H7 (cell line): ENCODE measurements at places on chromosomes 6 and 20.

DNA sequence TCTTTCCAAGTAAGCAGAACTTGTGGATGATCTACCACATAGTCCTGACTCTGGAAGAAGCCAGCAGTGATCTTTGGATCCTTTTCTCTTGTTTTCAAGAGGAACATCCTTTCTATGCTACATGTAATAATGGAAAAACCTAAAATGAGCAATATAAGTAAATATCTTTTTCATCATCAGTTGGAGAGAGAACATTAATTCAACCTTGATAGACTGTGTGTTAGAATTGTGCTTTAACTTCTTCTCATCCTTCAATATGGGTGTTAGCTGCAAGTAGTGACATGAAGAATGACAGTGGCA lies 65.6 kb upstream of the IFNGR1 start:
- no peak for DNase-seq

DNA sequence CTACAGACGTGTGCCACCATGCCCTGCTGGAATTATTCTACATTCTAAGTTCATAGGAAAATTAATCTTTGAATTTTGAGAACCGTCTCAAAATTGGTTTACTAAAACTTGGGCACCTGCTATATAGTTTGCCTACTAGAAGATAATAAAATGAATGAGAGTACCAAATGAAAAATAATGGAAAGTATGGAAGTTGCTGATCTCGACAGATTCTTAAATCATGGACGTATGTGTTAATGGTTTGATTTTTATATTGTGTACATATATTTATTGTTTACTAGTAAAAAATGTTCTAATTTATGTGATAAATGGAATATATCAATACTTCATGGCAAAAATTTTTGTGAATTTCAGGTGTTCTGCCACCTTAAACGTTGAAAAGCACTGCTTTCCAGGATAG lies 60.0 kb downstream of the KIZ start:
- no peak for DNase-seq

DNA sequence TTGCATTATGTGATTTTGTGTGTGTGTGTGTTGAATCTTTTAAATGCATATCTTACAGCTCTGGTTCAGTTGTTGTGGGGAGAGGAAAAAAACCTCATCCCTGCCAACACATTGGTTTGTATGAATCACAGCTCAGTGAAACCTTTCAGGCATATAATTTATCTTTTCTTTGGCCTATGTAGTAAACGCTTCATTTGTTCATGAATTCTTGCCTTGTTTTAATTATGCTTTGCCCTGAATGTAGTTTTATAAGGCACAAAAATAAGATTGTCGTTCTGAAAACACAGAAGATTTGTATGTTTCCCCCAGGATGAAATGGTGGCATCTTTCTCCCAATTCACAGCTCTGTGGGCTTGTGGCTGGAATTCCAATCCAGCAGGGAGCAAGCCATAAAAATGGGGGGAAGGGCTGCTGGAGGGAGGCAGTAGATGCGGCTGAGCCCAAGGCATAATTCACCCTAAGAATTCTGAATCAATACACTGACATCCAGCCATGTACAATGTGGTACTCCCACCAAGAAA lies 45.1 kb downstream of the BCAS1 start:
- DNase-seq = peak; percentile 50

DNA sequence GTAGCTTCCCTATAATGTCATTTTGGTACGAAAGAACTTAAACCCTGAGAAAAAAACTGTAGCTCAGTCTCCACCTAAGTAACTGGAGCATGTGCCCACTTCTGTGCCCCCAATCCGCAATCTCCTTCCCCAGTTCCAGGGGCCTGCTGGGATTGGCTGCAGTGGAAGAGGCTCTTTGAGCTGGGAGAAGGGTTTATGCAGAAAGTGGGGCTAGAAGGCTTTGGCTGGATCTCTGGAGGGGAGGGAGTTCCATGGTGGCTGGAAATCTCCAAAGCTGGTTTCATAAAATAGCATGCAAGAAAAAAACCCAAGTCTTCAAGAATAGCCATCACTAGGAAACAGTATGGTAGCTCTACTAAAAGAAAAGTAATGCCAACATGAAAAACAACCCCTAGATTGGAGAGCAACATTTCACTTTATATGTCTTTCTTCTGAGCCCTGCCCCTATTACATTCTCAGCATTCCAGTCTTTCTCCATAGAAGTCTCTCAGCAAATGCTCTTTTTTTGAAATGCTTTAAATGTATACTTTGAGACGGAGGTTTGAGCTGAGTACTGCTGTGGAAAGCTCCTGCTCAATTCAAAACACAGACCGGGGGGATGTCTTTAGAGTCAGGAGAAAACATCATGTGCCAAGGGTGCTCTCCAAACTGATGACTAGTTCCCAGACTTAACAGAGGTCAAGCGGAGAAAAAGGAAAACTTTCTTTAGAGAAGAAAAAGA lies 36.0 kb upstream of the FOXO3 start:
- DNase-seq = peak; percentile 38

- no peak for DNase-seq
These were observed 123.1 kb upstream of the GJE1 start for GRCh38 chr6:142009647-142010046.

GRCh38 chr6:170450916-170451761 lies 102.0 kb downstream of the PSMB1 start:
- DNase-seq = peak; percentile 57

- DNase-seq = no peak
These were observed 259.4 kb downstream of the GJA1 start for GRCh38 chr6:121694801-121695251.

GRCh38 chr6:107536180-107536961 lies 46.5 kb downstream of the SOBP start:
- no peak for DNase-seq

DNA sequence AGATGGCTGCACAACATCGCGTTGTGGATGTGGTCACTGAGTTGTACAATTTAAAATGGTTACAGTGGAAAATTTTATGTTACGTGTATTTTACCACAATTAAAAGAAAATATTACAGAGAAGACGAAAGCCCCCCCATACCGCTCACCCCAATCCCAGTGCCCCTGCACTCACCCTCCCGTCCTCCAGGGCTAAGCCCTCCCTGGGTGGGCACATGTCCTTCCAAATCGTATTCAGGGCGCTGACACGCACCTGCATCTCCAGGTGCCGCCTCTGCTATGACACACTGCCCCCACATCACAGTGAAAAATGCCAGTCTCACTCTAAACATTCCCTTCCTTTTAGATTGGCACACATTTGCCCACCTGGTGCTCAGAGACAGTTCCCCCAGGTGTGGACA lies 49.4 kb downstream of the PSMG4 start:
- DNase-seq = no peak

- DNase-seq = no peak
These were observed 189.0 kb downstream of the BCAS1 start for GRCh38 chr20:53881362-53881761.

DNA sequence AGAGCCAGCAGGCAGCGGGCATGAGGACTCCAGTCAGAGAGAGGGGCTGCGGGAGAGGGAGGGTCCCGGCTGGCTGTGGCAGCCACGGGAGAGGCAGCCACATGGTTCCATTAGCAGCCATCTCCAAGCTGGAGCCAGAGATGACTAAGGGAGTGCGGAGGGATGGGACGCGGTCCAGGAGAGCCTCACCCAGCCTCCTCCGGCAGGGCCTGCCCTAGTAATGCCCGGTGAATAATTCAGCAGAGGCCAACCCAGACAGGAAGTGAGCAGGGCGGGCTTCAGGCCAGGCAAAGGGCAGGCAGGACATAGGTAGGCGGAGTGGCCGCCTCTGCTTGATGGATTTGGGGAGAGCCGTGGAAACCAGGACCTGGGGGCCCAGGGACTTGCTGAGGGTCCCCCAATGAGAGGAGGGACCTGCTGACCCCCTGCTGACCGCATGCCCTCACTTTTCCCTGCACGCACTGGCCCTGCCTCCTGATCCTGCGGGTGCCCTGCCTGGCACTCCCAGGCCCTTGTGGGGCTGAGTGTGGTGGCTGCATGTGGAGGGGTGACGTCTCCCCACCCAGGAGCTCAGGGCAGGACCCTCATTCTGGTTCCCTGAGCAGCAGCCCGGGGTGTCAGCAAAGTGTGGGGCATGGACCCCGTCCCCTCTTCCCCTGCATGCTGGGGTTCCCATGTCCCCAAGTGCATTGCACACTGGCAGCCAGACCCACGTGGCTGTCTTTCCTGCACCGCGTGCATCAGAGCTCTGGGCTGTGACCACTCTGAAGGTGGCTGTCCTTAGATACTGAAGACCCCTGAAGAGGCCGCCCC lies 51.8 kb upstream of the SLCO4A1 start:
- DNase-seq = no peak

DNA sequence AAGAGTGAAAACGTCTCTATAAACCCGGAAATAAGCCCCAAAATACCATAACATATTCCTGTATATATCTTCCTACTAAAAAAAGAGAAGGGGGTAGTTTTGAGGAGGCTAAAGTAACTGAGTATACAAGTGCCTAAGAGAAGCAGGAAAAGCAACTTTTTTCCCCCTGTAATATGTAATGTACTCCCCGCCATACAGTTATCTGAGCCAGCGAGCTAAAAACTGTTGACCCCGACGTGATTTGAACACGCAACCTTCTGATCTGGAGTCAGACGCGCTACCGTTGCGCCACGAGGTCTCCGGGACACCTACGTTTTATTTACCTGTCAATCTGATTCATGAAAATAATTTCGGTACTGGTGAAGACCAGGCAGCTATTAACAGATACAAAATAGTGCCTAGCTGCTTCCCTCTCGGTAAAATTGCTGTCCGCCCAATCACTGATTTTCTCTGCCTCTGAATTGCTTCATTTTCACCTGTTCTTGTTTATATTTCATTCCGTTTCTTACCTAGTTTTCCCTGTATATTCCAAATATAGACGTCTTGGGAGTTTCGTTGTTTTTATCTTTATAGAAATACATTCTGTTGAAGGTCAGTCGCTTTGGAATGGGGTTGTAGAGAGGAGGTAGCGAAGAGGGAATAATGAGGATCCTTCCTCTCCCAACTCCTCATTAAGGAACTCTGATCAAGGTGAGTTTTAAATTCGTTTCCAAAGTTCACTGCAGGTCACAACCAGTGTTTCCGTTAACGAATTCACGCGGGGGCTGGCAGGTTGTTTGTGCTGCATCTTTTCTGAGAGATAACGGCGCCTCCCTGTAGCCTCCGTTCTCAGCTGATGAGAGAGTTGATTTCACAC lies 33.6 kb upstream of the BTN3A2 start:
- peak; percentile 22 for DNase-seq

- DNase-seq = no peak
These were observed 37.4 kb upstream of the KIF13A start for GRCh38 chr6:18024876-18025275.

GRCh38 chr6:10458287-10458686 lies 43.4 kb upstream of the TFAP2A start:
- no peak for DNase-seq

DNA sequence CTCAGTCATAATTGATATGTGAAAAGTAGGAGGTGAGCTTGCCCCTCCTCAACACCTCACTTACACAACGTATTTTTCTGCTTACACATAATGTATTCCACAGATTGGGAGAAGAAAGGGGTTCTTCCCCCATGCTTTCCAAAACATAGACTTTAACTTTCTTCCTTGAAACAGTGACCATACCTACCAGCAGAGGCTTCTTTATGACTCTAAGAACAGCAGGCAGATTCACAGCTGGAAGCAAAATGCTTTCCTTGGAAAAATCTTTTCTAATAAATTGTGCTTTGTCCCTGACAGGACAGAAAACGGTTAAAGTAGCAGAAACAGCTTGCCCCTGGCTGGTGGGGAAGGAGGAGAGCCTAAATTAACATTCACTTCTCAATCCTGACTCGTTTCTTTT lies 629.1 kb upstream of the IMPG1 start:
- no peak for DNase-seq

DNA sequence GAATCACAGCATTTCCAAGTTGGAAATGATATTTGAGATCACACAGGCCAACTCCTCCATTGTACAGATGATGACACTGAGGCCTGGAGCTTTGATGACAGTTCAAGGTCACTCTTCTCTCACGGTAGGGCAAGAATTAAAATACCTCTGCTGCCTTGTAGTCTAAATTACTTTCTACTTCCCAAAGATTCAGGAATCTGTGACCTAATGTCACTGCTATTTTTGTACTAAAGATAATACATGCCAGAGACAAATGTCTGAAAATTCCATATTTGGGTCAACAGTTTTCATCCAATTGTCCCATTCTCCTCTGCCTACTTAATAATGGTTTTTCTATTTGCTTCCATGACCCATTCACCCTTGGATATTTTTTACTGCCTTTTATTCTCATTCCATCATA lies 160.0 kb downstream of the SOD2 start:
- no peak for DNase-seq

DNA sequence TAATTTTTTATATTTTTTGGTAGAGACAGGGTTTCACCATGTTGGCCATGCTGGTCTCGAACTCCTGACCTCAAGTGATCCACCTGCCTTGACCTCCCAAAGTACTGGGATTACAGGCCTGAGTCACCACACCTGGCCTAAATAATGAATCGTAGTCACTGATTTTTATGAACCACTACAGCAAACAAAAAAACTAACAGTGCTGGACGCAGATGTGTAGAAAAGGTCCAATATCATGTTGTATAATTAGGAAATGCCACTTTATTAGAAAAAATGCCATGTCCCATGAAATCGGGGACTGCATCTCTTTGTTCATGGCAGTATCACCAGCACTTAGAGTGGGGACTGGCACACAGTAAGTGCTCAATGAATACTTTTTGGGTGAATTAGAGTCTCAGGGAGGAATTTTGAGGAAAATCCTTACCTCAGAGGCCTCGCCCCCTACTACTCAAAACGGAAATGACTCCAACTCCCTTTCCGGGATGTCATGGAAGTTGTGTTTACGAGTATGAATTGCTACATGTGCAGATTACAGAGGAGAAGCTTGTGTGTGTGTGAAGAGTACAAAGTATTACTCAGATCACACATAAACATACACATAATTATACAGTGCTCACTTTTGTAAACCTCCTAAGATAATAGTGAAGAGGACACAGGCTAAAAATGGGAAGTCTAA lies 43.6 kb upstream of the FAM50B start:
- DNase-seq = no peak

- no peak for DNase-seq
These were observed 32.2 kb upstream of the ASXL1 start for GRCh38 chr20:32325706-32326503.

- DNase-seq = no peak
These were observed 34.4 kb downstream of the NR2E1 start for GRCh38 chr6:108200186-108200585.

DNA sequence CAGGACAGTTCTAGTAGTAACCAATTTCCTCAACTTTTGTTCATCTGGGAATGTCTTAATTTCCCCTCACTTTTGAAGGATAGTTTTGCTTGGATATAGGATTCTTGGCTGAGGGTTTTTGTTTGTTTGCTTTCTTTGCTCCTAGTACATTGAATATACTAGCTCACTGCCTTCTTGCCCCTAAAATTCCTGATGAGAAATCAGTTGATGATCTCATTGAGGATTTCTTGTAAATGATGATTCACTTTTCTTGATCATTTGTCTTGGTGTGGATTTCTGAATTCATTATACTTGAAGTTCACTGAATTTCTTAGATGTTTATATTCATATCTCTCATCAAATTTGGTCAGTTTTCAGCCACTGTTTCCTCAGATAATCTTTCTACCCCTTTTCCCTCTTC lies 49.1 kb upstream of the PRDM1 start:
- no peak for DNase-seq
